Stimulated activated CD8-positive, alpha-beta memory T cell treated with anti-CD3 and anti-CD28 coated beads, Interleukin-4, amount 100 ng/mL, for 1 hour (primary cell): ENCODE measurements at places on chromosomes 3 and 15.

DNA sequence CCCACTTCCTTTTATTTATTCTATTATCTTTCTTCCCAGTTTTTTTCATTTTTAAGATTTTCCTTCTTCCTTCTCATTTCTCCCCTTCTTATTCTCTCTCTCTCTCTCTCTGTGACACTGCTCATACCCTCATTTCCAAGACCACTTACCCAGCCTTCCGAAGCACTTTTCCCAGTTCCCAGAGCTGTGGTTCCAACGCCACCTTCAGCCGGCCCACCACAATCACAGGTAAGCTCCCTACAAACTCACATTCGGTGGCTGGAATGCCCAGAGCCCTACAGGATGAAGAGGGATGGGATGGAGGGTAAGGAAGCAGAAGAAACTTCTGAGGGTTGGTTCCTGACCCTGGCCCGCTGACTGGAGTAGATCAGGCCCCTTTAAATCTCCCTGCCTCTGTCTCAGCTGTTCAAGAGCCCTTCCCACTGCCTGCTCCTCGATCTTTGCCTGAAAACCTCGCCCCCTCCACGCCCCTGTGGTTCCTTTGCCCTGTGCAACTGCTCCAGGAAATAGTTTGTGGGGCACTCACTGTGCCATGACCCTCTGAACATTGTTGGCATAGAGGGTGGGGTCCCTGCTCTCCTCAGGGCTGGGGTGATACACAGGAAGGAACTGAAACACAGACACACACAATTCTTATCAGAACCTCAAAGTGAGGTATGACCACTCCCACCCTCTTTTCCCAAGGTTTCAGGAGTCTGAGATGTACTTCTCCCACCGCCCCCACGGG is 4.8 kb downstream of the LPCAT4 start:
- no peak for DNase-seq

GRCh38 chr3:119322021-119322834 is 28.0 kb downstream of the ARHGAP31 start:
- no peak for DNase-seq

DNA sequence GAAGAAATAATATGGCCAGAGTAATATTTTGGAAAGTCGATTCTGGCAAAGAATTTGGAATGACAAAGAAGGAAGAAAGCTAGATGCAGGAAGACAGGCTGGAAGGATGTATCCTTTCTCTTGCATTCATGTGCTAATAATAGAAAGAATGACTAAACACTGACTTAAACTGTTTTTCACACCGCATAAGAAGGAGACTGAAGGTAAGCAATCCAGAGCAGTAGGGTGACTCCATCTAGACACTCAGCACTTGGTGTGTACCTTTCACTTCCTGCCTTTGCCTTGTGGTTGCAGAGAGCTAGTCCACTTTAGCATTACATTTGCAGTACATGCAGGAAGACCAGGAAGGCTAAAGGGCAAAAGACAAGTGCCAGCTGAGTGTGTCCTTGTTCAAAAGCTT is 234.6 kb downstream of the RBMS3 start:
- no peak for DNase-seq

- no peak for DNase-seq
Measured at GRCh38 chr3:182785142-182785541, 8.2 kb upstream of the ATP11B start.

- DNase-seq: no peak
Measured at GRCh38 chr15:77138167-77138522, 67.2 kb upstream of the TSPAN3 start.

- no peak for DNase-seq
Measured at GRCh38 chr15:98763179-98763578, 114.8 kb downstream of the IGF1R start.

GRCh38 chr3:107734317-107734716 is 211.6 kb downstream of the BBX start:
- no peak for DNase-seq

- no peak for DNase-seq
Measured at GRCh38 chr3:128107834-128108233, 15.8 kb downstream of the RUVBL1 start.

GRCh38 chr3:14587740-14588360 is 47.7 kb upstream of the GRIP2 start:
- DNase-seq: no peak

GRCh38 chr3:123392871-123393620 is 55.8 kb downstream of the ADCY5 start:
- no peak for DNase-seq

- no peak for DNase-seq
Measured at GRCh38 chr3:38114052-38114874, 22.7 kb downstream of the ACAA1 start.
